ENCODE measurements at places on chromosomes 7 and 10.

GRCh38 chr7:86995052-86995725 lies 64.3 kb downstream of the ELAPOR2 start:
- no peak for DNase-seq

- peak; percentile 11 for DNase-seq
Observed at GRCh38 chr10:132788180-132788830, 2.4 kb upstream of the NKX6-2 start.

DNA sequence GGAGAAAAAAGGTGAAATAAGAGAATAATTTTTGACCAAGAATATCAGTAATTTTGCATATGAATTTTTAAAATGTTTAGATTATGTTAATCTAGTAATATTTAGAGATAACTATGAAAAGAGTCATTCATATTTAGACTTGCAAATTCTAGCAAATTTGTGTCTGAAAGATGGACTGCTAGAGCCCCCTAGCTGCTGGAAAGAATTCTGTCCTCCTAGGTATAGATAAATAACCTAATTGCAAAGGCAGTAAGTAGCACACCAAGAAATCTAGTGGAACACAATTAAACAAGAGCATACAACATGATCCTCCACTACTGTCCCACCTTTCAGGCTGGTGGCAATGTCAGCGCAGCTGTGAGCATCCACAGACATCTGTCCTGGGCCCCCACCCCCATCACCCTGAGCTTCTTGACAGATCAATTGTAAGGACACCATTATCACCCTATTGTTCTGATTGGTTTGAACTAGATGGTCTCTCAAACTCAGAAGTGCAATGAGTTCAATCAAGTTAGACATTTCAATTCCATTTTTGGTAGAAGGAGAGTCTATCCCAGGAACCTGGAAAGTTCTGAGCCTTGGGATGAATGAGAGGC lies 15.0 kb upstream of the GFRA1 start:
- peak; percentile 28 for DNase-seq

- no peak for DNase-seq
Observed at GRCh38 chr10:131320860-131321604, 9.5 kb upstream of the TCERG1L start.

GRCh38 chr10:4186849-4187540 lies 402.0 kb upstream of the KLF6 start:
- no peak for DNase-seq

- DNase-seq, result peak; percentile 21
Observed at GRCh38 chr10:71603150-71603549, 116.4 kb downstream of the C10orf105 start.

- DNase-seq, result peak; percentile 37
Observed at GRCh38 chr10:69068549-69068948, 19.4 kb upstream of the SRGN start.

- no peak for DNase-seq
Observed at GRCh38 chr10:115818012-115818411, 455.0 kb downstream of the GFRA1 start.

GRCh38 chr10:128766915-128767314 lies 640.7 kb upstream of the MKI67 start:
- DNase-seq, result no peak

DNA sequence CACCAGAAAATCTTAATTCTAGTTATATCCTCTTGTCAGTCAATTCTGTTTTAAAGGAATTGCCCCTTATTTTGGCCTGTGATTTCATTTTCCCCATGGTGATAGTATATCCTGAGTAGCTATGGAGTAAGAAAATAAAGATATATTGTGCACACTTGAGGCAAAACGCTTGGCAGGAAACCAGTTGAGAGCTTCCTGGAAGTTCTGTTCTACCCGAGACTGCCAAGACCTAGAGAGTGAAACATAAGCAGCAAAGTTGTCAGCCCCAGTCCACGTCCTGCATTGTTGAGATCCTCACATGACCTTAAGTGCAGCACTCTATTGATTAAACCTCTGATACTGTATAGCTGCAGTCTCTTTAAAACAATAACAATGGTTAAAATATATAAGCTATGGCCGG lies 235.2 kb downstream of the CDC14C start:
- no peak for DNase-seq

DNA sequence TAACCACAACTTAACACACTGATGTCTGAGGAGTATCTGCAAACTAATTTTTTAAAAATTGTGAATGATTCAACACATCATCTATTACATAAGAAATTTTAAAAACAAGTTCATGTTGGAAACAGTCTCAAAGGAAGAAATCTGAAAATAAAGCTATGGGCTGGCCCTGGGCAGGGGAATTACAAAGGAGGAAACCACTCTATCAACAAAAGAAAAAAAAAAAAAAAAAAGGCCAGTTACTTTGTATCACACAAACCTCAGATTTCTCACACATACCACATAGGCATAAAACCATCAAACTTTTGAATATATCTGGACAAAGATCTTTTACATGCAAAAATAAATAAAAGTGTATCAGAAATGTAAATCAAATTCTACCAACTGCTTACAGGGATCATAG lies 20.8 kb downstream of the TIAL1 start:
- DNase-seq, result no peak

DNA sequence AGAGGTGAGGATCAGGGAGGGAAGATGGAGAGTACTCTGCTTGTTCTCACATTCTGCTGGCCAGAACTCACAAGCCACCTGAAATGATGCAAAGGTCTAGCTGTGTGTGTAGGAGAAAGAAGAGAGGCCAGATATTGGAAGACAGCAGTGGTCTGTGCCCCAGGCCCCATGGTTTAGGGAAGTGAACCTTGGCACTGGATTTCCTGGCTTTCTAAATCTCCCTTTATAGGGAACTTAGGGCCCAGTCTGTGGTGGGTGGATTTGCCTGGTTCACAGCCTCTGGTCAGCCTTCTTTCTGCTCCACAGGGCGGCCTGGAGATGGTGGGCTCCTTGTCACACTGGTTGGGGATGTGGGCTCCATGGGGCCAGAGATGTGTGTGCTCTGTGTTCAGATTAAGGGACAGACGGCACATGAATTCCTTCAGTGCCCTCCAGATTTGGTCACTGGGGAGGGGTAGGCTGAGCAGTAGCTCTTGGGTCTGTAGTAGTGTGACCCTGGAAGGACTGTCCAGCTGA lies 9.5 kb upstream of the SH2D4B start:
- DNase-seq, result peak; percentile 94

DNA sequence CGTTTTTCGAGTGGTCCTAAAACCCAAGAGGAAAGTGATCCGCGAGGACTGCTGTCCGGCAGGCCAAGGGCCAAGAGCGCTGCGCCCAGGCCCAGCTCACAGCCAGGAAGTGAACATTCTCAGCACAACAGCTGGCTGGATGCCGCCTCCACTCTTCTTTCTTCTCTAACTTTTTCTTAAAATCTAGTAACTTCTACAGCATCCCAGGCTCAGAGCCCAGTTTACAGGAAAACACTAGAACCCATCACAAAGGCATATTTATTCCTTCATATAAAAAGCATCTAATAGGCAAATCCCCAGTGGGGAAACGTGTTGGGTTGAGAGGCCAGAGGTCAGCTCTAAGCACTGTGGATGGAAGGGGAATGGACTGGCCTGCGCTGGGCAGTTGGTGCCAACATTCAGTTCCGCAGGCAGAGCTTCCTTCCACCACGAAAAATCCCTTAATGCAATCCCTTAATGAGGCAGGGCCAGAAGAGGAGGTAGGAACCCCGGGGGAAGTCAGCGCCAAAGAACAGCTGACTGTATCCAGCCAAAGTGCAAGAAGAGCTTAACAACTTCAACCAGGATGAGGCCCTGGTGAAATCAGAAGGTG lies 74.8 kb downstream of the ZRANB1 start:
- DNase-seq, result no peak

DNA sequence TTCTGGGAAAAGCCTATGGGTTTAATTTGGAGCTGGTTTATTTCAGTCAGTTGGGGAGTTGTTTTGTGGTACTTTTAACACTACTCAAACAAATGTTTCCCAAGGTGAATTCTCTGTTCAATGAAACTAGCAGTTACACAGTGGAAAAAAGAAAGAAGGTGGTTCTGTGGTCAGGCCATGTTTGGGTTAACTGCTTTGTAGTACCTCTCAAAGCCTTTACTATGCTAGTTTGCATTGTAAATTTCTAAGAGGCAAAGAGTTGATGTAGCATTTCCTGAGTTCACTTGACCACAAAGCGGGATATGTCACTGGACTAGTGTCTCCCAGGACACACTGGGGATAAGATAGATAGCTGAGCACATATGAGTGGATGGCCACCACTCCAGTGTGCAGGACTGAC lies 145.4 kb downstream of the KIF20B start:
- DNase-seq, result no peak

GRCh38 chr10:117885206-117885829 lies 161.4 kb downstream of the RAB11FIP2 start:
- no peak for DNase-seq

- no peak for DNase-seq
Observed at GRCh38 chr7:70439651-70440050, 692.3 kb upstream of the GALNT17 start.

DNA sequence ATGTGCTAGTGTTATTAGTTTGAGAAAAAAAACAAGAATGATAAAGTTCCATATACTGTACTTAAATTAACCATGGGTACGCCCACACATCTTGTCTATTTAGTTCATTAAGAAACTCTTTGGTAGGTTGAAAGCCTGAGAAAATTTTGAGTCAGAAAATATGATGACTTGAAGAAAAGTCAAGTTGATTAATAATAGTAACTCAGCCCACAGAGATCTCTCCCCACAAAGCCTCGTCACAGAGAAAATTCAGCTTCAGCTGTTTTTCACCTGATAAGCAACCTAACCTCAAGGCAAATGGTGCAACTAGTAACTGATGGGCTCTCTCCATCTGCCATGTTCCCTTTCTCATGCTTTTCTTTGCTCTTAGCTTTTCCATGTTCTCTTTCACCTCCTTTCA lies 1021.6 kb downstream of the GATA3 start:
- no peak for DNase-seq

DNA sequence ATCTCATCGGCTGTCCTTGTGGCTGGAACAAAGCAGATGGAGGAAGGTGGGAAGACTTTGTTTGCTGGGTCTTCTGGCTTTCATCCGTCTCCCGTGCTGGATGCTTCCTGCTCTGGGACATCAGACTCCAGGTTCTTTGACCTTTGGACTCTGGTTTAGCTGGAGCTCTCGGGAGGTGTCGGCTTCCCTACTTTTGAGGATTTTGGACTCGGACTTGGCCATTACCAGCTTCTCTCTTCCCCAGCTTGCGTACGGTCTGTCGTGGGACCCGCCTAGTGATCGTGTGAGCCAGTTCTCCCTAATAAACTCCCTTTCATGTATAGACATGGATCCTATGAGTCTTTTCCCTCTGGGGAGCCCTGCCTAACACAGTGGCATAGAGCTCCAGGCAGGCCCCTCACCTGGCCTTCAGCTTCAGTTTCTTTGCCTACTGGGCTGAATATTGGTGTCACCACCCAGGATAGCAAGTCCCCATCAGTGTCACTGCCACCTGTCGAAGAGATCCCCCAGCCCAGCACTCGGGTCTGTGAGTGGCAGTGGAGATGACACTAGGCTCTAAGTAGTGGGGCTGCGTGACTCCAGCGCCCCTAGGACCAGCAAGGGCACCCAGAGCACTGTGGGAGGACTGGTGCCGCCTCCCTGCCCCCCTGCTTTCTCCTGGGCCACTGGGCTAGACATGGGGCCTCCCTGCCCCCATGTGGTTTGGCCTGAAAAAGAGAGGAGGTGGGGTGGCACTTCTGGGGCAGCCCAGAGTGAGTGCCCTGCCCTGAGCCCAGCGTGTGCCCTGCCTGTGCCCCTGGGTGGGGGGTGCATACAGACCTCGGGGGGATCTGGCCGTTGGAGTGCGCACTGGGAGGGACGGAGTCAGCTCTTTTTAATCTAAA lies 135.6 kb downstream of the LHPP start:
- no peak for DNase-seq

- peak; percentile 85 for DNase-seq
Observed at GRCh38 chr7:75642810-75643486, 95.8 kb downstream of the HIP1 start.

DNA sequence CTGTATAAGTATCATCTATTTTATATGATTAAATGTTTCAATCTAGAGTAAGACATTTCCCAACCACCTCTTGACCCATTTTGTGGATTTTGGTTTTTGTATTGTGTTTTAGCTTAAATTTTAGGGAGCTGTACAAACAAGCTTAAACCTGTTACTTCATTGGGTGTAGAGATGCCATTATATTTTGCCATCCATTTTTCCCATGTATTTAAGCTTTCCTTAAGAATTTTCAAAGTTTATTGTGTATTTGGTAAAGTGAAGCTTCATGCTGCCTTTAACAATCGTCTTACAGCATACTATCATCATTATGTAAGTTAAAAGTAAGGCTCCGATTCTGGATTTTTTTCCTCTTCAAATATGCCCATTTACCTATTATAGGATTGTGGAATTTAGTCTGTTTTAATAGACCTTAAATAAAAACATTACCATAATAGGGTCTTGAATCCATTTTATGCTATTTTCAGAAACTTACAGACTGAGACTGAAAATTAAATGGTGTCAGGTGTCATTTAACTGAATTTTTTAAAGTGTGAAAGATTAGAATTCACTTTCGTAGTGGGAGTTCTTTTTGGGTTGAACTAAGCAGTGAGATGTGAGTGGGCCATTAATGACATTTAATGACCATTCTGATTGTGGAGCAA lies 2.2 kb downstream of the KMT2E start:
- no peak for DNase-seq

DNA sequence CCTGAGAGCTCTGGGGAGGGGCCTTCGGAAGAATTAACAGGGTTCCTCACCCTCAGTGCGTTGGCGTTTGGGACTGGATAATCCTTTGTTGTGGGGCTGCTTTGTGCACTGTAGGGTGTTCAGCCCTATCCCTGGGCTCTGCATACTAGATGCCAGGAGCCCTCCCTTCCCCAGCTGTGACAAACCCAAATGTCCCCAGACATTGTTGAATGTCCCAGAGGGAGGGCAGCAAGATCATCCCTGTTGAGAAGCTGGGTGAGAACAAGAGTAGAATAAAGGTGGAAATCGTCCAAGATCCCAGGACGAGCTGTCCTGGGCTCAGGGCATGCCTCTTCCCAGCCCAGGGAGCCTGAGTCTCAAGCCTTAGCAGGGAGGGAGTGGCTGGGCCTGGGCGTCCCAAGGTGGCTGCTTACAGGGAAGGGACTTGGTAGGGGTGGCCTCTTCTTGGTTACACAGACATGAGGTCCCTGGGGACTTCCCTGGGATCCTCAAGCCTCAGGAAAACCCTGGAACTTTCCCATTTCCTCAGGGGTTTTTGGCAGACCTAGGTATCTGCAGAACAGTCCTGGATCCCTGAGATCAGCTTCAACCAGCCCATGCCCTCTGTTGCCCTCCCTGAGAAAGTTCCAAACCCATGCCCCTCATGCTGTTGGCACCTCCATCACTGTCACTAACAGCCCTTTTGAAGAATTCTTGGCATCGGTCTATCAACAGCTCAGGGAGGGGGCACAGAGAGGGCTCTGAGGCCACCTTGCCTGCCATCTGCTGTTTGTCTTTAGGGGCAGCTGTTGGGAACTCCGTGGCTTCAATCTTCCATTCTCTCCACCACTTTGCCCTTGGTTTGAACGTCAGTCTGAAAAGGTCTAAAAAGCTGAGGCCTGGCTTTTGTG lies 53.7 kb downstream of the GOLGA7B start:
- DNase-seq, result no peak

DNA sequence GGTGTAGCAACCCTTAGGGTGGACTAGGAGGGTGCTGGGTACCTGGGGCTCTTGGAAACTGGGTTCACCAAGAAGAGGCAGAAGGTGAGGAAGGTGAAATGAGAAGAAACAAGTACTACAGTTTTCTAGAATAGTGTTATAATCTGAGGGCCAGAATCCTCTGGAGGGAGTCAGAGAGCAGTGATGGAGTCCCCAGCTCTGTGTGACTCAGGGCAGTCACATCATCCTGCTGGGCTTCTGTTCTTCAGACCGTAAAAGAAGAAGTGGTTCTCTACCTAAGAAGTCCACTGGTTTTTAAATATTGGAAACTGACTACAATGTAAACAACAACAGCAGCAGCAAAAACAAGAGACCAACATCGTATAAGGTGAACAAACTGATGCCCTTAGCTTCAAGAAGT lies 197.3 kb downstream of the PRPF18 start:
- peak; percentile 43 for DNase-seq

All from inflammatory macrophage treated with lipopolysaccharide for 4 hours (primary cell).